ENCODE measurements at places on chromosomes 4 and X.

DNA sequence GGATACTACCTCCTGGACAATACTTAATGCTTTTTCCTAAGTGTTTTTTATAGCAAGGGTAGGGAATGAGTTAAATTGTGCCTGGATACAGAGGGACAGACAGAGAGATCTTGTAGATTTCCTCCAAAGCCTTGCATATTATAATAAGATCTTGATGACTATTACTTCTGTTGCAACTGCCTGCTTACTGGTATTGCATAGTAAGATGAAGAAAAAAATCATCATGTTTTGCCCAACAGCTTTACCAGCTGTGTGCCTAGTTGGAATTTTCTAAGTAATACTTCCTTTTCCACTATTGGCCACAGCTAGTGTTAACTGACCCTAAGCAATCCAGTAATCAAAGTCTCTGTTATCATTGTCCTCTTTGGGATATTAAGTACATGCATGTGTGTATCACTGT lies 139.0 kb downstream of the DCK start:
- no peak for DNase-seq

GRCh38 chr4:83230928-83231327 lies 53.7 kb downstream of the COQ2 start:
- no peak for DNase-seq

DNA sequence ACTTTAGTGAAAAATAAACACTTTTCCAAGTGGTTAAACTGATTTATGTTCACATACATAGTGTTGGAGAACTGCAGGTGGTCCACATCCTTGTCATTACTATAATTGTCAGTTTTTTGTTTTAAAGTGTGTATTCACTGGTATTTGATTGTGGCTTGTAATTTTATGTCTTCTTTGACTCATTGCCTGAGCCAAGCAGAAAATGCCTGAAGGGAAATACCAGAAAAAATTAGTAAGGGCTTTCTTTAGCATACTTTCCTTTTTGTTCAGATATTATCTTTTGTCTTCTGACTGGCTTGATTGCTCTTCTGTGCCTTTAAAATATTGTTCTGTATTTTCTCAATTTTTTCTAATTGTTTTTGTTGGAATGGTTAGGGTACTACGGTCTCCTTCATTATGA lies 981.3 kb downstream of the C4orf33 start:
- no peak for DNase-seq

DNA sequence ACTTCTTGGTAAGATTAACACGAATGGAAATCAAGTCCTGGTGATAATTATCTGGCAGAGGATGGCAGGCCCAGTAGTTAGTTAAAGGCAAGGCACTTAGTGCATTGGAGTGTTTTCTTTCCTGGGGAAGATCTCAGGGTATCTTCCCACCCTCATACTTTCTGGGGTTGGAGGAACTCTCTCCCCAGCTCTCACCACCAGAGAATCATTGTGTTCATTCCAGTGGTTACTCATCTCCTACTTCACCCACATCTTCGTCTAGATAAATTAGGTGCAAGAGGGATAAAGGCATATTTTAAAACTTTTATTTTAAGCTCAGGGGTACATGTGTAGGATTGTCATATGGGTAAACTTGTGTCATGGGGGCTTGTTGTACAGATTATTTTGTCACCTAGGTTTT lies 67.5 kb upstream of the SH3RF1 start:
- DNase-seq: no peak

All from skin of body (tissue), 3 donors.